Progenitor cell of endocrine pancreas (in vitro differentiated cells): ENCODE measurements at places on chromosomes 6 and 20. TPM values are rescaled to one million over a fixed set of nuclear protein-coding genes. Genes with fewer than 3 reads are reported as not detected.

TRIM40 gene
- total RNA-seq: not detected in 2 replicates

DNA sequence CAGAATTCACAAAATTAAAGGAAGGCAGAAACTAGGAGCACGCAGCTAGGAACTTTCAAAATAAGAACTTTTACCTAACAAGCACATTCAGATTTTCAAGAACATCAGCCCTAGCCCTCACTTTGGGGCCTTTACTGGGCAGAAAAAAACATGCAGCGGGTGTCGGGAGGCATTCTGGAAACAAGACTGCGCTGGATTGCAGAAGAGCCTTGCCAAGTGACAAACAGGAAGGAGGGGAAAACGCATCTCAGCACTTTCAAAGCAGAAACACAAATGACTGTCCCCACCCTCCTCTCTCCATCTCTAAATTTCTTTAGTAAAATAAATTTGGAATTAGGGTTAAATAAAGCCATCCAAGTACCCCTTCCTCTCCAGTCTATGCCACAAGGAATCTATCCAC is 74.6 kb upstream of the RREB1 start:
- H3K36me3 ChIP-seq: no peaks in the 10 kb centered on the region
- H3K4me1 ChIP-seq: peaks cover 9% of the 10 kb centered on the region
- peaks cover 7% of the 10 kb centered on the region for H3K27me3 ChIP-seq
- H3K4me3 ChIP-seq: no peak overlapping the region

GRCh38 chr6:150528648-150529285 is 70.9 kb upstream of the PLEKHG1 start:
- no peak for DNase-seq
- H3K27me3 ChIP-seq: peaks cover 13% of the 10 kb centered on the region
- H3K27ac ChIP-seq: no peak overlapping the region
- H3K36me3 ChIP-seq: no peaks in the 10 kb centered on the region
- H3K4me3 ChIP-seq: no peak overlapping the region
- peaks cover 9% of the 10 kb centered on the region for H3K4me1 ChIP-seq

RFX6 gene
- 28.7 and 34.2 TPM in 2 replicates for total RNA-seq

- no peaks in the 10 kb centered on the region for H3K4me1 ChIP-seq
- peaks cover 7% of the 10 kb centered on the region for H3K27me3 ChIP-seq
- H3K27ac ChIP-seq: no peak overlapping the region
- H3K36me3 ChIP-seq: no peaks in the 10 kb centered on the region
Observed at GRCh38 chr6:90765895-90766294, 179.0 kb upstream of the MAP3K7 start.

FAXC gene
- total RNA-seq: 20.7 and 23.9 TPM in 2 replicates

- H3K4me1 ChIP-seq: peaks cover 14% of the 10 kb centered on the region
- peak overlapping the region; percentile 67 for H3K27ac ChIP-seq
- H3K4me3 ChIP-seq: no peak overlapping the region
- DNase-seq: peak; percentile 13
- H3K27me3 ChIP-seq: peaks cover 4% of the 10 kb centered on the region
Observed at GRCh38 chr20:52439375-52439774, 247.8 kb upstream of the ZFP64 start.

- no peak overlapping the region for H3K27ac ChIP-seq
- DNase-seq: no peak
- no peaks in the 10 kb centered on the region for H3K27me3 ChIP-seq
- H3K4me3 ChIP-seq: no peak overlapping the region
- H3K36me3 ChIP-seq: no peaks in the 10 kb centered on the region
- H3K4me1 ChIP-seq: peaks cover 16% of the 10 kb centered on the region
Observed at GRCh38 chr20:43140726-43141125, 49.0 kb downstream of the PTPRT start.

GRCh38 chr20:45945678-45946148 is 11.2 kb downstream of the PCIF1 start:
- no peaks in the 10 kb centered on the region for H3K4me1 ChIP-seq
- peaks cover 9% of the 10 kb centered on the region for H3K36me3 ChIP-seq
- no peaks in the 10 kb centered on the region for H3K27me3 ChIP-seq
- no peak overlapping the region for H3K4me3 ChIP-seq
- no peak overlapping the region for H3K27ac ChIP-seq
